ENCODE measurements at places on chromosomes 1 and 21.

- no peak for DNase-seq
These were observed 217.0 kb downstream of the RWDD3 start for GRCh38 chr1:95451054-95451453.

DNA sequence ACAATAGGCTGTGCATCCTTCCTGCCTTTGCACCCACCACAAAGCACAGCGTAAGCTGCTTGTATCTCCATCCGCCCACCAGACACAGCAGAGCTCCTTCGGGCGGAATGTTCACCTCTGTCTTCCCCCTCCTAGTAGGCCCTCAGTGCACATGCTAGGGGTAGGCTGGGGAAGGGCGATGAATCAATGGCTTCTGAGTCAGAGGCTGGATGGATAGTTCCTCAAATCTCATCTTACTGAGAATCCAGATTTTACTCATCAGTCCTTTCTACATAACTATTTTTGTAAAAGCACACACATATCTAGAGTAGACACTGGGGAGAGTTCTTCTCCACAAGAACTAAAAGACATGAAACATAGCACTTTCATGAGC, 73.8 kb downstream of the BCAR3 start:
- DNase-seq, result no peak

DNA sequence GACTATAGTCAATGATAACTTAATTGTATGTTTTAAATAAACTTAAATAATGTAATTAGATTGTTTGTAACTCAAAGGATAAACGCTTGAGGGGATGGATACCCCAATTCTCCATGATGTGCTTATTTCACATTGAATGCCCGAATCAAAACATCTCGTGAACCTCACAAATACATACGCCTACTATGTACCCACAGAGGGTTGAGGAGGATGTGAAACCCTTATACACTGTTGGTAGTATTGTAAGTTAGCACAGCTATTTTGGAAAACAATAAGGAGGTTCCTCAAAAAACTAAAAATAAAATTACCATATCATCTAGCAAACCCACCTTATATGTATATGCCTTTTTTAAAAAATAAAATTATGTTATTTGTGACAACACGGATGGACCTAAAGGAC, 198.6 kb downstream of the MRPL39 start:
- no peak for DNase-seq

DNA sequence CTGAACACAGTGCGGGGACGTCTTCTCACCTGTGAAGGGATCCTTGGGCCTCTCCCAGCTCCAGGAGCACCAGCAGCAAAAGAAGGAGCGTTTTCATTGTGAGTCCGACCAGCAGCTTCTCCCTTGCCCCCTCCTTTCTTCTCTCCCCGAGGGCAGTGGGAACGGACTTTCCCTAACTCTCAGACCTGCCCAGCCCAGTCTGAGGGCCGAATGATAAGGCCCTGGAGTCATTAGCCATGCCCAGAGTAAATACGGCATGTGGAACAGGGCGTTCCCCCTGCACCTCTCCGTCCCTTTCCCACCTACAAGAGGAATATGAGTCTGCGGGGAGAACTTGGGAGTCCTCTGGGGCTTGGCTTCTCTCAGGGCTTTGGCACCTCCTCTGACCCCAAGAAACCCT, at the start of gene CTSE:
Gene CTSE, minus strand, starts transcription at position 201 of the 400 bp plus-strand sequence. Its CDS starts 104 bp downstream, at position 97.
- DNase-seq, result no peak

- no peak for DNase-seq
These were observed 857 bp downstream of the GPX7 start for GRCh38 chr1:52602856-52603600.

DNA sequence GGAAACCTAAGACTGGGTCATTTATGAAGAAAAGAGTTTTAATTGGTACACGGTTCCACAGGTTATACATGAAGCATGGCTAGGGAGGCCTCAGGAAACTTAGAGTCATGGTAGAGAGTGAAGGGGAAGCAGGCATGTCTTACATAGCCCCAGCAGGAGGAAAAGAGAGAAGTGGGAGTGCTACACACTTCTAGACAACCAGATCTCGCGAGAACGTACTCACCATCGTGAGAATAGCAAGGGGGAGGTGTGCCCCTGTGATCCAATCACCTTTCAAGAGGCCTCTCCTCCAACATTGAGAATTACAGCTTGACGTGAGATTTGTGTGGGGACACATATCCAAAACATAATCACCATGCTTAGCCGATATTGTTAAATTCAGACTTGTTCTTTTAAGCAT, 62.8 kb downstream of the DYRK1A start:
- no peak for DNase-seq

DNA sequence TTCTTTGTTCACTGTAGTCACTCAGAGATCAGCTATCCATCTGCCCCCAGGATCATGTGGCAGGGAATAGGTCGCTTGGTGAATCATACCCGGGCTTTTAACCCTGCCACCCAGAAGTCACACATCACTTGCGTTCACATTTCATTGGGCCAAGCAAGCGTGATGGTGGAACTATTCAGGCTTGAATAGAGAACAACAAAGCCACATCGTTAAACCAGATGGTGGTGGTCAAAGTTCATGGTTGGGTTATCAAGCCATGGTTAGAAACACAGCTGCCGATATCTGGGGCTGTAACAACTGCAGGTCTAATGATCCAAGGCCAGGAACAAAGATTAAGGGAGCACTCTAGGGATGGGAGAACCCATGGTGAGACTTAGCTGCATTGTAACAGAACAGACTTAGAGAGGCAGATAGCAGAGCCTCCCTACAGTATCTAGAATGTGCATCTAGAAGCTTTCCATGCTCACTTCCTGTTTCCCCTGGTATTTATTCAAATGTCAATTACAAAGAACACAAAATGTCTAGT, 40.0 kb upstream of the PTPRC start:
- no peak for DNase-seq

Measured in astrocyte of the cerebellum (primary cell).